Activated CD4-positive, CD25-positive, alpha-beta regulatory T cell (primary cell): ENCODE measurements at places on chromosomes 5 and 9.

- no peak for DNase-seq
These were observed 7.9 kb upstream of the IER5L start for GRCh38 chr9:129185991-129186390.

DNA sequence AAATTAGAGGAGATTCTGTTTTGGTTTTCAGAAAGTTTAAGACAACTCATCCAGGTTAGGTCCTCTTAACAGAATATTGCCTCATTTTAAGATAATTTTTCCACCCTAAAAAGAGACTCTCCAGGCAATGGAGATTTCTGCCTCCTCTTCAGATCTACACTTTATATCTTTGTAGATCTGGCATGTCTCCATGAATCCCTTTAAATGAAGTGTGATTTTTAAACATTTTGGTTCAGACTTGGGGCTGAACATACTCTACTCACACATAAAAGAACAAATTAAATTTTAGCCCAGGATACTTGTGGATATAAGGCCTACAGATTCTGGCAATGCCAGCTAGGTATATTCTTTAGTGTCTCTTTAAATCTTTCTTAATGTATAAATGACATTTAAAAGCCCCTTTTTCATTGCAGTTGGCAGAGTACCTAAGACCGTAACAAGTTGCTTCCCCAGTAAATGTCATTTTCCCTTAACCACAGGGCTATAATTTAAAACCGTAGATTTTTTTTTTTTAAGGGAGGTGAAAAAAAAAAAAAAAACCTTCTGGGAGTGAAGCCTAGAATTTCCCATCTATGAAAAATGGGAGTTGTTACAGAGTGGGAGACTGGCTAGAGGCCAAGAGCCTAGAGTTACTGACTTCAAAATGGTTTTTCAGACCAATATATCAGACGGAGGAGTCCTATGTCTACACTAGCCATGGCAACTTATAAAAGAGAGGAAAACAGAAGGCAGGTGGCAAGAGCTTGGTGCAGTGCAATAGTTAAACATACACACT lies 207.8 kb upstream of the TARS1 start:
- DNase-seq, result no peak

DNA sequence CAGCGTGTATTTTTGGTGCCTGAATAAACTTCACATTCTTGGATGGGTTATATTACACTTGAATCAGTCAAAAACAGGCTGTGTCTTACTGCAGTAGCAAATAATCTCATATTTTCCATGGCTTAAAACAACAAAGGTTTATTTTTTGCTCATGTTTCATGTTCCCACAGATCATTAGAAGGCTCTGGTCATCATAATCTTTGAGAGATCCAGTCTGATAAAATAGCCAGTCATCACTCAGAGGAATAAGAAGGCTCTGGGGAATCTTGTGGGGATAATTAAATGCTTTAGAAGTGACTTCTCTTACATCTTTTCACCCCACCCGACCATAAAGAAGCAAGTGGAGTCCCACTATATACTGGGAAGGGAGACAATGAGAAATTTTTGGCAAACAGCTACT lies 417.7 kb downstream of the PSAT1 start:
- DNase-seq, result no peak

- DNase-seq, result no peak
These were observed 60.1 kb upstream of the UBAC1 start for GRCh38 chr9:136021171-136021871.

GRCh38 chr9:109906766-109907382 lies 126.9 kb downstream of the PALM2AKAP2 start:
- DNase-seq, result no peak

DNA sequence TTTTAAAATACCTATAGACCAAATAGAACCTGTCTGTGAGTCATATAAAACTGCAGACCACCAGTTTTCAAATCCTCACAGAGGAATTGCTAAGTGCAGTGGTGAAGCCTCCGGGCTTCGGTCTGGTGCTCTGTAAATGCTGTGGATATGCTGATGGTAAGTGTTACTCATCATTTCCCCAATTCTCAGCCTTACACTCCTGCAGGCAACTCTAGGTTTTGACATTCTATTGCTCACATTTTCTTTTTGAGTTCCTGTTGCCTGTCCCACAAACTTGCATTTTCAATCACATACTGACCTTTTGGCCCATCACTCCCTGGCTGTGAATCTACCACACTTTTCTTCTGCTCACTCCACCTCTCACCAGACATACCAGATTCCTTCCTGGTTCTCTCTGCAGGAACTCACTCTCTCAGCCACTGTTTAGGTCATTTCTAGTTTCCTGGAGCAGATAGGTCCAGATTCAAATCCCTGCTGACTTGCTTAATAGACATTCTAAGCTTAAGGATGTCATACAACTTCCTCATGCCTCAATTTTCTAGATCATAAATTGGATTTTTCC lies 192.9 kb downstream of the RAB3C start:
- no peak for DNase-seq

DNA sequence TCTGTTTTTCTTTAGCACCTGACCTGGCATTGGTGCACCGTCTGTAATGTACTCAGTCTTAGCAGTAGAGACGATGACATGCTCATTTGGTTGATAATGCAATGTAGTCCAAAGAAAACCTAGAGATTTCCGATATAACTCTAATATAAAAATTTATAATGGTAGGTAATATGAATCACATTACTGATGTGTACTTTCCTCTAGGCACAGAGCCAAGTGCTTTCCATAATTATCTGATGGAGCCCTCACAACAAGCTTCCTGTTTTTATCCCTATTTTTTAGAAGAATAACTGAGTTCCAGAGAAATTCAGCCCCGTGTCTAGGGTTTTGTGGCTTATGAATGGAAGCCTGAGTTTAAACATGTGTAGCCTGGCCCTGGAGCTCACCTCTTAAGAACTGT lies 53.7 kb downstream of the KDM4C start:
- no peak for DNase-seq

- peak; percentile 4 for DNase-seq
These were observed 59.0 kb downstream of the MAT2B start for GRCh38 chr5:163564321-163564938.

DNA sequence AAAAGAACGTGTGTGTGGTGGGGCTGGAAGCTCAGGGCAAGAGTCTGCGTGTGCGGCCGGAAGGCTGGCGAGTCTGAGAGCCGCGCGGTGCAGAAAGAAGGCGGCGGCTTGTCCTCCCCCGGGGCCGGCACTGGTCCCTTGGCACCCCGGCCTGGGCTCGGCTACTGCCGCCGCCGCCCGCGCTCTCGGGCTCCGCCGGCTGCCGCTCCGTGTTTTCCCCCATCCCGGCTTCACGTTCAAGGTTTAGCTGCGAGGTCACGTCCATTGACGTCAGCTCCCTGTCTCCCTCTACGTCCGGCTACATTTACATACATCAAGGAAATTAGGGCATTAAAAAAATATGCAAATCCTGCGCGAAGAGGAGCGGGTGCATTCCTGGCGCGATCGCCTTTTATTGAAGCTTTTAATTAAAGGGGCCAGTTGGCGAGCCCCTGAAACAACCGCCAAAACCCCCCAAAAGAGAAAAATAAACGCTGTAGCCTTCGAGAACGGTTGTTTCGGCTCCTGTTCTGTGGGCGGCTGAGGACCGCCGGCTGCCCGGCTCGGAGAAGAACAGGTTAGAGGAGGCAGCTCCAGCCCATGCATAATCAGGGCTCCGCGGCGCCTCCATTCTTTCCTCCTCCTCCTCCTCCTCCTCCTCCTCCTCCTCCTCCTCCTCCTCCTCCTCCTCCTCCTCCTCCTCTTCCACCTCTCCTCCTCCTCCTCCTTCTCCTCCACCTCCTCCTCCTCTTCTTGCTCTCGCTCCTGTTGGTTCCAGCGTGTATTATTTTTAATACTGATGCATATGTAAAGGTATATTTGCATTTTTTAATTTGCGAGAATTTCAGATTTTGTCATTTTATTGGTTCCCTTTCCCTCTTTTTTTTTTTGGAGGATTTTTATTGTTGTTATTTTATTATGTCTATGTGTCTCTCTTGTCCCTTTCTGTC lies 207.0 kb downstream of the MEF2C start:
- no peak for DNase-seq
